ENCODE measurements at places on chromosomes 5 and 9. TPM values are rescaled to one million over a fixed set of nuclear protein-coding genes. Genes with fewer than 3 reads are reported as not detected.
A peak's percentile ranks its signal among the peaks of the same experiment; 100 is the strongest.

Gene FOXD4L3
- not detected for total RNA-seq

Gene FREM1
- total RNA-seq = not detected

DNA sequence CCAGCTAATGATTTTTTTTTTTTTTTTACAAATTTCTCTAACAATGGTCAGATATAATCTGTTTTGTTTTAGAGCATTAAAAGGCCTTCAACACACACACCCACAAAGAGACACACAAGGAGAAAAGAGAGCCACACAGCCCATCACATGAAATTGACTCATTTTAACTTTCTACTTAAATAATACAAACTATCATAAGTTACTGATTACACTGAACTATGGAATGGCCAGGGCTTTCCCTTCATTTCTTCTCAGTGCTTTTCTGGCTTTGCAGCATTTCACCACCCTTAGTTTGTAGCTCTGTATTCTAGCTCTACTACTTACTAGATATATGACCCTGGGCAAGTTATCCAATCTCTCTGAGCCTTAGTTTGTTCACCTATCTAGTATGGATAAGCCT, 13.2 kb downstream of the REEP5 start:
- no peak overlapping the region for H3K4me3 ChIP-seq
- H3K4me1 ChIP-seq = peaks cover 24% of the 10 kb centered on the region
- H3K27me3 ChIP-seq = no peaks in the 10 kb centered on the region
- H3K36me3 ChIP-seq = peaks cover 16% of the 10 kb centered on the region
- no peak overlapping the region for H3K27ac ChIP-seq
- no peak for DNase-seq

DNA sequence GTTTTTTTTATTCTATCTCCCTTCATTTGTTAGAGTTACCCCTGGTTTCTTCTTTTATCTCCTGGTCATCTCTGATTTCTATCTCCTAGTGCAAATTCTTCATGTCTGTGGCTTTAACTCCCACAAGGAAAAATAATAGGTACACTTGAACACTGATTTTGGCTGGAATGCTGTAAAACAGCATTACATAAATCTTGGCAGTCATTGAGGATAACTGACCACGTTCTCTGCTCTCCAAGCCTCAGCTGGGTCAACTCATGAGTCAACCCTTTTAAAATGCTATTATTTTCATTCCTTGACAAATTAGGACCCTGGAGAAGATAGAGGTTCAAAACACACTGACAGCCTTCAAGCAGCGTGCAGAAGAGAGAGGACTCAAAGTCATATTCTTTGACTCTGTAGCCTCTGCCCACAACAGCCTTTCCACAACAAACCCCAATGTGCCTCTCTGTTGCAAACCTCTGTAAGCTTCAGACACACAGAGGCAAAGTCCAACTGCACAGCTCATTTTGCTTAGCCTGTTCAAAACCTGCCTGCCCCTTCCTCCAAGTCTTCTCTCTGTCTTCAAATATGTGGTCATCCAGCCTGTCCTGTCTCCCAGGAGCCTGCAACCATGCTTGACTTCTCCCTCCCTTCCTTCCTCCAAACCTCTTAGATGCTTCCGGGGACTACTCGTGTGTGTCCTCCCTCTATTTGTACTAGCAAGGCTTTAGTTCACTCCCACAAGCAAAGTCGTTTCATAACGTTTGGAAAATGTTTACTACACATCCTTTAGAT, 398.4 kb downstream of the MED10 start:
- H3K27ac ChIP-seq = no peak overlapping the region
- DNase-seq = no peak
- H3K27me3 ChIP-seq = peaks cover 7% of the 10 kb centered on the region
- no peak overlapping the region for H3K4me3 ChIP-seq
- H3K4me1 ChIP-seq = no peaks in the 10 kb centered on the region

- no peaks in the 10 kb centered on the region for H3K27me3 ChIP-seq
- no peak overlapping the region for H3K4me3 ChIP-seq
- H3K4me1 ChIP-seq = no peaks in the 10 kb centered on the region
- no peak overlapping the region for H3K27ac ChIP-seq
- no peaks in the 10 kb centered on the region for H3K36me3 ChIP-seq
- DNase-seq = no peak
Measured at GRCh38 chr9:116466271-116467235, 220.6 kb upstream of the TRIM32 start.

Gene GARNL3
- 7.4 TPM for total RNA-seq

DNA sequence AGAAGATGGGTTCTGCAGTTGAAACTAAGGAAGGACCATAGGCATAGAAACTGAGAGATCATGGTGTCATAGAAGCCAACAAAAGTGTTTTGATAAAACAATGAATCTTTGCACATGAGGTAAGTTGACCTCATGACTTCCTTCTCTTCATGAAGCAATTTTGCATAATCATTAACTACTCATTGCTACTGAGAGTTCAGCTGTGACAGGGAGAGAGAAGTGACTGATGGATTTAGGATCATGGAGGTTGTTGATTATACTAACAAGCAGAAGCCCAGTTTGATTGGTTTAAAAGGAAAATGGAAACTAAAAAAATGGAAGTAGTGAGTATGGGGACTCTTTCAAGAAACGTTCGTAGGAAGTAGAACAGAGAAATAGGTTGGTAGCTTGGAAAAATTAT, 51.2 kb downstream of the PARP8 start:
- no peak for DNase-seq
- H3K4me3 ChIP-seq = peak overlapping the region; percentile 8
- H3K27ac ChIP-seq = peak overlapping the region; percentile 62
- no peaks in the 10 kb centered on the region for H3K27me3 ChIP-seq
- peaks cover 54% of the 10 kb centered on the region for H3K4me1 ChIP-seq

Gene ZNF618
- 0.33 TPM for total RNA-seq

DNA sequence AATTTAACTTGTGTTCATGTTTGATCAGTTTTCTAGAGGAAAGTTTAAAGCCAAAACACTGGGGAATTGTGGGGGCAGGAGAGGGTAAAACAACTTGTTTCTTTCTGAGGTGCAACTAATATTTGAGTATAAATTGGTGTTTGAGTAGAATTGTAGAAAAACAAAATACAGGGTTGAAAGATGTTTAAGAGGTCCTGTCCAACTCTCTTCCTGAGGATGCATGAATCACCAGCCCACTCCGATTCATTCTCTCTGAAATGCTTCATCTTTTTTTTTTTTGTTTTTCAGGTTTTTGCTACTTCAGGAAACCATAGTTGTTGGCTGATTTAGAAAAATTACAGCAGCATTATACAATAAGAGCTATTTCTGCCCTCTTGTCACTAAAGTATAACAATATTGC, 42.4 kb upstream of the TMC1 start:
- H3K4me1 ChIP-seq = peaks cover 3% of the 10 kb centered on the region
- H3K27ac ChIP-seq = no peak overlapping the region
- H3K27me3 ChIP-seq = peaks cover 11% of the 10 kb centered on the region
- no peak for DNase-seq
- no peak overlapping the region for H3K4me3 ChIP-seq

- no peaks in the 10 kb centered on the region for H3K36me3 ChIP-seq
- no peak overlapping the region for H3K27ac ChIP-seq
- no peak for DNase-seq
- H3K27me3 ChIP-seq = no peaks in the 10 kb centered on the region
- H3K4me3 ChIP-seq = no peak overlapping the region
- no peaks in the 10 kb centered on the region for H3K4me1 ChIP-seq
Measured at GRCh38 chr5:93161661-93162654, 419.1 kb downstream of the NR2F1-AS1 start.

GRCh38 chr5:81909677-81910076, 62.1 kb upstream of the ATG10 start:
- no peak overlapping the region for H3K27ac ChIP-seq
- H3K4me1 ChIP-seq = no peaks in the 10 kb centered on the region
- H3K27me3 ChIP-seq = peaks cover 5% of the 10 kb centered on the region
- no peak overlapping the region for H3K4me3 ChIP-seq
- H3K36me3 ChIP-seq = no peaks in the 10 kb centered on the region

DNA sequence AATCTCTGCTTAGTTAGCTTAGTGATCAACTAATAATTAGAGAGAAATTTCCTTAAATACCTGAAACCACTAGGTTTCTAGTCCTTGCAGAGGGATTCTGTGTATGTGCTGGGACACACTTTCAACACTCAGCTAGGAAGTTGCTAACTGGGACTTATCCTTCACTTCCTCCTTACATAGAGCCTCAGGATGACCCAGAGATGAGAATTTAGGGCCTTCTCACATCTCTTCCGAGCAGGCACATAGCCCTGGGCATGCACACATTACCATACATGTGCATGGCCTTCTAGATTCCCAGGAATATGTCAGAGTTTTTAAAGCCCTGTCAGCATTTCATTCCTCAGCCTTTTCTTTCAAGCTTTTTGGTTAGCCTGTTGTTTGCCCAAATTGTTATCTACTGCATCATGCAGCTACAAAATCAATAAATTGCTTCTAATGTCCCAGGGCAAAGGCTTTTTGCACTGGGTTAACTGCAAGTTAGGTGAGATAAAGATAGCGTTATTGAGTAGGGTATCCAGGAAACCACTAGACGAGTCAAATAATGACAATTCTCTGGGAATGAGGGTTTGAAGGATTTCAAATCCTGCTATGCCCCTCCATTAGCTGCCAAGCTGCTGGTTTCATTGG, 22.0 kb upstream of the CDK20 start:
- no peak for DNase-seq
- H3K36me3 ChIP-seq = no peaks in the 10 kb centered on the region
- H3K27me3 ChIP-seq = peaks cover 31% of the 10 kb centered on the region
- H3K27ac ChIP-seq = no peak overlapping the region
- no peak overlapping the region for H3K4me3 ChIP-seq
- H3K4me1 ChIP-seq = no peaks in the 10 kb centered on the region

Gene BAAT
- total RNA-seq = 0.07 TPM

Gene LECT2
- not detected for total RNA-seq

Gene FBXL7
- not detected for total RNA-seq

DNA sequence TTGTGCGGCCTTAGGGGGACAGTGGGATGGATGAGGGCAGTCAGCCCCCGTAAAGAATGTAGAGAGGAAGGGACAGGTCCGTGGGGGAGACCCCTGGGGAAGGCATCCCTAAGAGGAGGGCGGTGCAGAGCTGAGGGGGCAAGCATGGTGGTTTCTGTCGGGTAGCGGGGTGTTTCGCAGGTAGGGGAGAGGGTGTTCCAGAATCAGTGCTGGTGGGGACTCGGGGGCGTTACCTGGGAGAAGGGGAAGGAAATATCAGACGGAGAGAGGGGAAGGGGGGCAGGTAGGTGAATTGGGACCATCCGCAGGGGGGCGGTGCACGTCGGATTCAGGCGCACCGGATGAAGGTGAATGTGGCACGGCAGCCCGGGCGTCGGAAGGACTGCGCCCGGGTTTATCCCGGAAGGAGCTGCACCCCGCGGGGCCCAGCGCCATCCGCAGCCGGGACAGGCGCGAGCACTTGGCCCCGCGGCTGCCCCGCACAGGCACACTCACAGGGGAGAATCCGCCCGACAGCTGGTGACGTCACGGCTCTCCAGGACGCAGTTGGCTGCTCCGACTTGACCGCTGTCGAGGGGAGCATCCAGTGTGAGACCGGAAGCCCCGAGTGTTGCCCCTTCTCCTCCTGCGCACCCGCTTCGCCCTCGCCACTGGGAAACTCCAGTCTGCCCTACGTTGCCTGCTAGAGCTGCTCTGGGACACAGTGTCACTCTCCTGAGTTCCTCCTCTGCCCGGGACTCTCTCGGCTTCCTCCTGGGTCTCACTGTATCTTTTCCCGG, 1.3 kb downstream of the CD72 start:
- no peaks in the 10 kb centered on the region for H3K27me3 ChIP-seq
- H3K36me3 ChIP-seq = no peaks in the 10 kb centered on the region
- peak overlapping the region; percentile 90 for H3K4me3 ChIP-seq
- H3K27ac ChIP-seq = peak overlapping the region; percentile 97
- peaks cover 44% of the 10 kb centered on the region for H3K4me1 ChIP-seq
- peak; percentile 91 for DNase-seq

Gene IFNK
- total RNA-seq = not detected

GRCh38 chr9:296411-296810, 81.7 kb downstream of the DOCK8 start:
- peaks cover 42% of the 10 kb centered on the region for H3K4me1 ChIP-seq
- peaks cover 30% of the 10 kb centered on the region for H3K36me3 ChIP-seq
- no peak overlapping the region for H3K4me3 ChIP-seq
- DNase-seq = no peak
- H3K27me3 ChIP-seq = no peaks in the 10 kb centered on the region
- peak overlapping the region; percentile 89 for H3K27ac ChIP-seq
